Esophagus muscularis mucosa (tissue), 4 donors: ENCODE measurements at places on chromosomes 6 and 20. TPM values are rescaled to one million over a fixed set of nuclear protein-coding genes. Genes with fewer than 3 reads are reported as not detected.

GRCh38 chr20:41142245-41142644 lies 4.9 kb downstream of the PLCG1 start:
- H3K4me1 ChIP-seq: peaks cover 94% of the 10 kb centered on the region
- H3K27ac ChIP-seq: peak overlapping the region; percentile 97
- peaks cover 5% of the 10 kb centered on the region for H3K36me3 ChIP-seq
- no peak overlapping the region for H3K4me3 ChIP-seq

The AGER gene
- 0.83 TPM for total RNA-seq

DNA sequence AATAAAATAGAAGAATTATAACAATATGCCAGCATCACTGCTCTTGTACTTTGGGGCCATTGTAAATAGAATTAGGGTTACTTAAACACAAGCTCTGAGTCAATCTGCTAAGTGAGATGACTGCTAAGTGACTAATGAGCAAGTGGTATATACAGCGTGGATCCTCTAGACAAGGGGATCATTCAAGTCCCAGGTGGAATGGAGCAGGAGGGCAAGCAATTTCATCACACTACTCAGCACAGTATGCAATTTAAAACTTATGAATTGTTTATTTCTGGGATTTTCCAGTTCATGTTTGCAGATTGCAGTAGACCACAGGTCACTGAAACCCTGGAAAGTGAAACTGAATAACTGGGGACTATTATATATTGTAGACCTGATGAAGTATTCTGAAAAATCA lies 235.3 kb downstream of the BTBD3 start:
- no peak overlapping the region for H3K4me3 ChIP-seq
- no peaks in the 10 kb centered on the region for H3K27me3 ChIP-seq
- no peak for DNase-seq
- no peak overlapping the region for H3K27ac ChIP-seq

GRCh38 chr6:37061157-37061804 lies 55.8 kb downstream of the FGD2 start:
- H3K36me3 ChIP-seq: no peaks in the 10 kb centered on the region
- no peak for DNase-seq

- H3K27me3 ChIP-seq: no peaks in the 10 kb centered on the region
- no peaks in the 10 kb centered on the region for H3K36me3 ChIP-seq
- H3K27ac ChIP-seq: peak overlapping the region; percentile 96
- DNase-seq: no peak
Observed at GRCh38 chr6:30691208-30691847, 544 bp upstream of the NRM start.

GRCh38 chr6:64580346-64580745 lies 944.7 kb downstream of the PHF3 start:
- H3K4me3 ChIP-seq: no peak overlapping the region
- H3K27ac ChIP-seq: no peak overlapping the region
- no peaks in the 10 kb centered on the region for H3K27me3 ChIP-seq
- H3K4me1 ChIP-seq: no peaks in the 10 kb centered on the region
- no peak for DNase-seq
- no peaks in the 10 kb centered on the region for H3K36me3 ChIP-seq

GRCh38 chr20:52405417-52405816 lies 213.8 kb upstream of the ZFP64 start:
- H3K4me3 ChIP-seq: no peak overlapping the region
- H3K36me3 ChIP-seq: no peaks in the 10 kb centered on the region
- no peaks in the 10 kb centered on the region for H3K27me3 ChIP-seq
- no peaks in the 10 kb centered on the region for H3K4me1 ChIP-seq
- no peak for DNase-seq

- H3K27me3 ChIP-seq: no peaks in the 10 kb centered on the region
- no peaks in the 10 kb centered on the region for H3K36me3 ChIP-seq
- peak overlapping the region; percentile 88 for H3K27ac ChIP-seq
Observed at GRCh38 chr20:49712646-49712995, 1.1 kb downstream of the B4GALT5 start.

GRCh38 chr20:4026093-4026601 lies 10.8 kb upstream of the RNF24 start:
- no peaks in the 10 kb centered on the region for H3K36me3 ChIP-seq
- no peak overlapping the region for H3K27ac ChIP-seq
- peak; percentile 88 for DNase-seq
- no peak overlapping the region for H3K4me3 ChIP-seq

DNA sequence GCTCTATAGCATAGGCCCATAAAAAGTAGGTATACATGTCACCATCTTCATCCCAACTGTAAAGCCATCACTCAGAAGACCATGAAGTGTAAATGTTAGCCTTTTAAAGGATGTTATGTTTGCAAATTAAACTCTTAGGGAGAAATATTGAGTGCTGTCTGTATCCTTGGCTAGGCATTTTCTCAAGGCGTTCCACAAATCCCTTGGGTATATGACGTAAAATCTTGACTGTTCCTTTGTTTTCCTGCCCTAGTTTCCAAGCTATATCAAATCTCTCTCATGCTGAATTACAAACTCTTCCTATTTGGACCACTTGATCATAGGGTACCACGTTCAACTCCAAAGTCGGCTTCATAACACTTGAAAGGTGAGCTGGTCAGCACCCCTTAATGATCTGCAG lies 486.2 kb downstream of the HDGFL1 start:
- H3K4me1 ChIP-seq: no peaks in the 10 kb centered on the region
- no peaks in the 10 kb centered on the region for H3K27me3 ChIP-seq
- no peak overlapping the region for H3K27ac ChIP-seq
- no peaks in the 10 kb centered on the region for H3K36me3 ChIP-seq

The TNF gene
- not detected for total RNA-seq

- DNase-seq: no peak
- no peak overlapping the region for H3K4me3 ChIP-seq
- H3K27me3 ChIP-seq: no peaks in the 10 kb centered on the region
- peaks cover 12% of the 10 kb centered on the region for H3K36me3 ChIP-seq
- peaks cover 23% of the 10 kb centered on the region for H3K4me1 ChIP-seq
Observed at GRCh38 chr6:42257063-42257462, 39.4 kb upstream of the MRPS10 start.

GRCh38 chr20:58894652-58895447 lies 42.3 kb downstream of the GNAS start:
- DNase-seq: no peak
- H3K4me3 ChIP-seq: peak overlapping the region; percentile 21
- peak overlapping the region; percentile 37 for H3K27ac ChIP-seq
- peaks cover 78% of the 10 kb centered on the region for H3K4me1 ChIP-seq
- no peaks in the 10 kb centered on the region for H3K27me3 ChIP-seq
- no peaks in the 10 kb centered on the region for H3K36me3 ChIP-seq

The HLA-DQB1 gene
- total RNA-seq: 4.8 TPM

The FKBP1C gene
- total RNA-seq: 0.32 TPM

The PTGIS gene
- 125 TPM for total RNA-seq

GRCh38 chr20:54639941-54640340 lies 164.5 kb downstream of the DOK5 start:
- H3K4me1 ChIP-seq: no peaks in the 10 kb centered on the region
- no peaks in the 10 kb centered on the region for H3K27me3 ChIP-seq
- H3K36me3 ChIP-seq: no peaks in the 10 kb centered on the region
- no peak for DNase-seq
- no peak overlapping the region for H3K27ac ChIP-seq

The GJA10 gene
- total RNA-seq: not detected

DNA sequence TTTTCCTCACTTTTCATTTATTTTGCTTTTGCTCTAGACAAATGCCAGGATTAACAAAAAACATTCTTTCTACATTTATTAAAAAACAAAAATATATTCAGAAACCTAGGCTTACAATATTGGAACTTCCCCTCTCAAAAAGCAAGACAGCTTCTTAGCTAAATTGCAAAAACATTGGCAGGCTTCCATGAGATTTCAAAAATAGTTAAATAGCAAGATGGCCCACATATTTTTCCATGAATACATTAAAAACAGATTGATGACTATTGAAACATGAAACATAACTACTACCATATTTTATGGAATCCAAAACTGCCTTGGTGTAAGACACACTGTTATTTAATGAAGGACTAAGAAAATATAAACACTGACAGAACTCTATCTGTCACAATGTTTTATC lies 92.0 kb downstream of the LY86 start:
- no peaks in the 10 kb centered on the region for H3K27me3 ChIP-seq
- H3K4me1 ChIP-seq: peaks cover 12% of the 10 kb centered on the region

- no peak overlapping the region for H3K4me3 ChIP-seq
- no peak for DNase-seq
- H3K4me1 ChIP-seq: peaks cover 74% of the 10 kb centered on the region
- H3K27me3 ChIP-seq: no peaks in the 10 kb centered on the region
- peak overlapping the region; percentile 50 for H3K27ac ChIP-seq
- H3K36me3 ChIP-seq: no peaks in the 10 kb centered on the region
Observed at GRCh38 chr6:16723826-16724225, 37.4 kb downstream of the ATXN1 start.

GRCh38 chr6:157823001-157823527 lies at the start of gene SNX9:
TSS of gene SNX9 (plus strand) at chr6:157823246. CDS start at chr6:157823435, 189 bp downstream.
- H3K27ac ChIP-seq: peak within 1 kb of the TSS; percentile 99
- H3K27me3 ChIP-seq: no peaks in the 10 kb centered on the region
- peaks cover 4% of the 10 kb centered on the region for H3K36me3 ChIP-seq
- H3K4me1 ChIP-seq: peaks cover 16% of the 10 kb centered on the region
